Spinal cord (tissue), 10 donors: ENCODE measurements at places on chromosomes 5 and 9.

DNA sequence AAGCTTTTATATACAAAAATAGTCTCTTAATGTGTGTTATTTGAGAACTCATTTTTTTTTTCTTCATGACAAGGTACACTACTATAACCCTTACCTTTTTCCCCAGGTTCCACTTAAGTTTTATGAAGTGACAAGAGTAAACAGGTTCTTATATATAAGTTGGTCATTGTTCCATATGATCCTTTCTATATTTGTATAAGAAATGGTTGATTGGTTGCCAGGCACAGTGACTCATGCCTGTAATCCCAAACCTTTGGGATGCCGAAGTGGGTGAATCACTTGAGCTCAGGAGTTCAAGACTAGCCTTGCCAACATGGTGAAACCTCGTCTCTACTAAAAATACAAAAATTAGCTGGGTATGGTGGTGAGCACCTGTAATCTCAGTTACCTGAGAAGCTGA is 108.3 kb downstream of the PCSK1 start:
- H3K4me1 ChIP-seq, result no peaks in the 10 kb centered on the region
- DNase-seq, result no peak
- no peak overlapping the region for H3K4me3 ChIP-seq
- no peaks in the 10 kb centered on the region for H3K36me3 ChIP-seq
- no peak overlapping the region for H3K27ac ChIP-seq

GRCh38 chr5:145996135-145996534 is 59.8 kb downstream of the SH3RF2 start:
- no peak overlapping the region for H3K27ac ChIP-seq
- H3K4me1 ChIP-seq, result no peaks in the 10 kb centered on the region
- H3K4me3 ChIP-seq, result no peak overlapping the region
- no peaks in the 10 kb centered on the region for H3K36me3 ChIP-seq

- H3K4me1 ChIP-seq, result no peaks in the 10 kb centered on the region
- no peak overlapping the region for H3K27ac ChIP-seq
- no peaks in the 10 kb centered on the region for H3K36me3 ChIP-seq
- H3K4me3 ChIP-seq, result no peak overlapping the region
- H3K27me3 ChIP-seq, result no peaks in the 10 kb centered on the region
Measured at GRCh38 chr9:18114559-18115475, 359.1 kb upstream of the ADAMTSL1 start.

GRCh38 chr9:99588747-99589146 is 232.9 kb upstream of the NR4A3 start:
- H3K36me3 ChIP-seq, result no peaks in the 10 kb centered on the region
- no peaks in the 10 kb centered on the region for H3K4me1 ChIP-seq
- H3K27me3 ChIP-seq, result no peaks in the 10 kb centered on the region
- H3K4me3 ChIP-seq, result no peak overlapping the region

GRCh38 chr5:14696057-14696456 is 31.5 kb downstream of the OTULIN start:
- no peak overlapping the region for H3K4me3 ChIP-seq
- H3K4me1 ChIP-seq, result no peaks in the 10 kb centered on the region
- H3K36me3 ChIP-seq, result peaks cover 17% of the 10 kb centered on the region
- no peak overlapping the region for H3K27ac ChIP-seq

- H3K36me3 ChIP-seq, result no peaks in the 10 kb centered on the region
- H3K27me3 ChIP-seq, result peaks cover 11% of the 10 kb centered on the region
- no peak for DNase-seq
- no peak overlapping the region for H3K27ac ChIP-seq
Measured at GRCh38 chr9:110050925-110051355, 157.0 kb downstream of the C9orf152 start.

DNA sequence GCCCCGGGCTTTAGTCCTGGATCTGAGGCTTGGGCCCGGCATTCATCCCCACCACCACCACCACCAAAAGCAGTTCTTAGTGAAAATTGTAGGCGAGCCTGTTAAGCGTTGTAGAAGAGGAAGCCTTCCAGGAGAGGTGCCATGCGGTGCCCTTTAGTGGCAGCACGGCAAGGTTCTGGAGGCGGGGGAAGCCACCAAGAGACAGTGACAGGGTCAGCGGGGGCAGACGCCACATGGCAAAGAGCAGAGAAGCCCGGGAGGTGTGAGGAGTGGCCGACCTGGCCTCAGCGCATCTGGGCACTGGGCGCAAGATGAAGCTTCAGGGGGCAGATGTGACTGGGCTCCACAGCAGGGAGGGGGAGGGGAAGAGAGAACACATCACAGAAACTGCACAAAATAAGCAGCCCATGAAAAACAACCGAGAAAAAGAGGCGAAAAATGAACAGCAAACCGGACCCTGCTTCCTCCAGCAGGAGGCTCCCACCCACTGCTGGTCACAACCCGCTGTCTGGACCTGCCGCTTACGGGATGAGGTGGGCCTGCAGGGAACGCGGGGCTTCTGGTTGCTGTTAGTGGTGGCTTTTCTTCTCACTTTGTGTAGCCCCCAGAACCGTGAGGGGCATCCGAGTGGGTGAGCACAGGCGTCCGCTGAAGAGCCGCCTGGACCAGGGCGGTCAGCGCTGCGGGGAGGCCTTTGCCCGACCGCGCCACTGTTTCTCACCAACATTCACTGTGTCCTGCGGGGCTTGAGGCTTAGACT is 4.3 kb downstream of the LRRC14B start:
- H3K27ac ChIP-seq, result no peak overlapping the region
- no peak overlapping the region for H3K4me3 ChIP-seq
- peaks cover 27% of the 10 kb centered on the region for H3K4me1 ChIP-seq
- no peak for DNase-seq
- H3K27me3 ChIP-seq, result no peaks in the 10 kb centered on the region

- peak overlapping the region; percentile 3 for H3K27ac ChIP-seq
- peak overlapping the region; percentile 10 for H3K4me3 ChIP-seq
- no peak for DNase-seq
- H3K27me3 ChIP-seq, result peaks cover 85% of the 10 kb centered on the region
Measured at GRCh38 chr5:2752821-2753439, 1.5 kb upstream of the IRX2 start.

DNA sequence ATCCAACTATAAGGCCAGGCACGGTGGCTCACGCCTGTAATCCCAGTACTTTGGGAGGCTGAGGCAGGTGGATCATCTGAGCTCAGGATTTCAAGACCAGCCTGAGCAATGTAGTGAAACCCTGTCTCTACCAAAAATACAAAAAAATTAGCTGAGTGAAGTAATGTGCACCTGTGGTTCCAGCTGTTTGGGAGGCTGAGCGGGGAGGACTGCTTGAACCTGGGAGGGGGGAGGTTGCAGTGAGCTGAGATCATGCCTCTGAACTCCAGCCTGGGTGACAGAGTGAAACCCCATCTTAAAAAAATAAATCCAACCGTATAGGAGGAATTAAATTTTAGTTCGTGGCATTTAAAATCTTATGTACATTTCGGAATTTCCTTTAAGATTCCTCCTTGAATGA is 123.4 kb downstream of the CDC42SE2 start:
- H3K4me1 ChIP-seq, result no peaks in the 10 kb centered on the region
- no peak overlapping the region for H3K4me3 ChIP-seq
- no peak for DNase-seq
- H3K36me3 ChIP-seq, result peaks cover 6% of the 10 kb centered on the region
- H3K27ac ChIP-seq, result no peak overlapping the region
- H3K27me3 ChIP-seq, result no peaks in the 10 kb centered on the region

DNA sequence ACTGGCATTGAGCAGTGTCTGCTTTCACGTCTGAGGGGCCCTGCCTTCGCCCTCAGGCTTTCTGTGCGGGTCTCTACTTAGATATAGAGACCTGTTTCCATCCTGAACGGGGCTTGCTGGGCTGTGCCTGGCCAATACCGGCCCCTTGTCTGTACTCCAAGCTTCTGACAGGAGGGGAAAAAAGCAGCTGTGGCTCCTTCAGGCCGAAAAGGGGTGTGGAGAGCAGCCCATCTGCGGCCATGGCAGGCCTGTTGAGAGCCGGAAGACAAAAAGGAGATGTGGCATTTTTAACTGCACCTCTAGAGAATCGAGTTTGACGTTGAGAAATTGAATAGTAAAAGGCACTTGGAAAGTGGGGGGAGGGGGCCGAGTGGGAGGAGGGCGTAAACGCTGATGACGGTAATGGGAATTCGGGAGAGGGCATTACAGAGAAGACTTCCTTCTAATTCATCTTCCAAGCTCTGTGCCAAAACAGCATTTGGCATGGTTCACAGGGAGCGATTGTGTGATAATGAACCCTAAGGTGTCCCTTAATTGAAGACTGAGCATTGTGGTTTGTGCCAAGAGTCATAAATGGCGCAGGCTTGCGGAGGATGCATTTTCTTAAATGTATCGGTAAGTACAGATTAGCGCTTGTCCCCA is 25.1 kb upstream of the PRDM12 start:
- H3K4me3 ChIP-seq, result no peak overlapping the region
- H3K27me3 ChIP-seq, result peaks cover 2% of the 10 kb centered on the region
- no peak overlapping the region for H3K27ac ChIP-seq

- no peak overlapping the region for H3K4me3 ChIP-seq
- no peak overlapping the region for H3K27ac ChIP-seq
- H3K4me1 ChIP-seq, result no peaks in the 10 kb centered on the region
- no peak for DNase-seq
- H3K36me3 ChIP-seq, result no peaks in the 10 kb centered on the region
Measured at GRCh38 chr5:112372543-112372942, 46.5 kb downstream of the EPB41L4A start.

GRCh38 chr9:133959171-133959570 is 33.0 kb downstream of the VAV2 start:
- no peaks in the 10 kb centered on the region for H3K27me3 ChIP-seq
- peaks cover 16% of the 10 kb centered on the region for H3K36me3 ChIP-seq
- H3K4me3 ChIP-seq, result no peak overlapping the region
- peaks cover 72% of the 10 kb centered on the region for H3K4me1 ChIP-seq

- no peaks in the 10 kb centered on the region for H3K36me3 ChIP-seq
- no peak overlapping the region for H3K27ac ChIP-seq
- no peak overlapping the region for H3K4me3 ChIP-seq
- no peaks in the 10 kb centered on the region for H3K27me3 ChIP-seq
Measured at GRCh38 chr9:18456624-18457237, 17.2 kb upstream of the ADAMTSL1 start.

GRCh38 chr5:61301341-61302199 is 30.5 kb upstream of the ZSWIM6 start:
- peaks cover 3% of the 10 kb centered on the region for H3K27me3 ChIP-seq
- no peak for DNase-seq
- H3K36me3 ChIP-seq, result no peaks in the 10 kb centered on the region
- no peak overlapping the region for H3K4me3 ChIP-seq

DNA sequence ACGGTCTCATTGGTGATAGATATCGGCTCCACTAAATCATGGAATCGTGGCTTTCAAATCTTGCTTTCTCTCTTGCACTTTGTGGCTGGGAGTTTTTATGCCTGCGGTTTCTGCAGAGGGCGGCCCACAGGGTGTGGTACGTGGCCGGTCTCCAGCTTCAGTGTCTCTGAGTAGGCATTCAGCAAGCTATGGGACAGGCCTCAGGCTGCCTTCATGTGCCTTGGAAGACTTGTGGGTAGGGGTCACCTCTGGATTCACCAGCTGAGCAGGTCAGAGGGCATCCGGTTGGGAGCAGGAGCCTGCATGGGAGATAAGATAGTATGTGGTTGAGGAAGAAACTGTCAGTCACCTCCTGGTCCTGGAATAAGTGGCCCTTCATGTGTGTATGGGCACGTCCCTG is 47.7 kb downstream of the AMBP start:
- no peak overlapping the region for H3K4me3 ChIP-seq

GRCh38 chr5:1386274-1386717 is 41.4 kb upstream of the CLPTM1L start:
- peaks cover 23% of the 10 kb centered on the region for H3K27me3 ChIP-seq
- peaks cover 37% of the 10 kb centered on the region for H3K4me1 ChIP-seq
- H3K4me3 ChIP-seq, result peak overlapping the region; percentile 38
- no peak overlapping the region for H3K27ac ChIP-seq
